ENCODE measurements at places on chromosomes 4 and X.

DNA sequence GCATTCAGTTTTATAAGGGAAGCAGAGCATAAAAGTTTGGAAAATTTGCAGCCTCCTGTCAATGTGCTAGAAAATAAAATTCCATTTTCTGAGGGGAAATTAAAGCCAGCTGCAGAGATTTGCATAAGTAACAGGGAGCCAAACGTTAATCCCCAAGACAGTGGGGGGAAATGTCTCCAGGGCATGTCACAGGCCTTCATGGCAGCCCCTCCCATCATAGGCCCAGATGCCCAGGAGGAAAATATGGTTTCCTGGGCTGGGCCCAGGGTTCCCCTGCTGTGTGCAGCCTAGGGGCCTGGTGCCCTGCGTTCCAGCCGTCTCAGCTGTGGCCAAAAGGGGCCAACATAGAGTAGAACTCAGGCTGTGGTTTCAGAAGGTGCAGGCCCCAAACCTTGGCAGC lies 9.3 kb downstream of the RNF4 start:
- DNase-seq: no peak

- no peak for DNase-seq
Measured at GRCh38 chrX:67207912-67208311, 335.9 kb upstream of the AR start.

DNA sequence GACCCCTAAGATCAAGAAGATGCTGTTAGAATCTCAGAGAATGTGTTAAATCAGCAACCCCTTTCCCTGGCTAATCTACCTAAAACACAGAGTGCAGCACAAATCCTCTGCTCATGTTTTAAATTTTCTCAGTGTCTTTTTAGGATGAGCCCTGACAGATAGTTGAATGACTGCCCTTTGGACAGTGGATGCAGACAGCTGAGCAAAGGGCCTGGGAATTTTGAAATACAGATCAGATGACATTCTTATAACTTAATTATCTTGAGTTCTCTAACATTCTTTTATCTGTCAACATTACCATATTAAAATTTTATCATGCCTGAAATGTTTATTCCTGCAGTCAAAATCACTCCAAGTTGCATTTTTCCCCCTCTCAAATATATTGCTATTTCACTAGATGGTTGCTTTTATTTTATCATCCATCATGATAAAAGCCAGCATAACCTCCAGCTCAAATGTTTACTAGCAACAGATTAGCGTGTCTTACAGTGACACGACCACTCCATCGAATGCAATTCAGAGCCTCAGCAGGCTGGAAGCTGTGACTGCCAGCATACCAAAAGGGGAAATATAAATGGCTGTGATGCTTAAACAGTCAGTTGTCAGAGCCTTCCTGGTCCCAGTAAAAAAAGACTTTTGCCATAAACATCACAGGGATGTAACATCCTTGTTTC lies 22.8 kb upstream of the ARHGAP24 start:
- no peak for DNase-seq

DNA sequence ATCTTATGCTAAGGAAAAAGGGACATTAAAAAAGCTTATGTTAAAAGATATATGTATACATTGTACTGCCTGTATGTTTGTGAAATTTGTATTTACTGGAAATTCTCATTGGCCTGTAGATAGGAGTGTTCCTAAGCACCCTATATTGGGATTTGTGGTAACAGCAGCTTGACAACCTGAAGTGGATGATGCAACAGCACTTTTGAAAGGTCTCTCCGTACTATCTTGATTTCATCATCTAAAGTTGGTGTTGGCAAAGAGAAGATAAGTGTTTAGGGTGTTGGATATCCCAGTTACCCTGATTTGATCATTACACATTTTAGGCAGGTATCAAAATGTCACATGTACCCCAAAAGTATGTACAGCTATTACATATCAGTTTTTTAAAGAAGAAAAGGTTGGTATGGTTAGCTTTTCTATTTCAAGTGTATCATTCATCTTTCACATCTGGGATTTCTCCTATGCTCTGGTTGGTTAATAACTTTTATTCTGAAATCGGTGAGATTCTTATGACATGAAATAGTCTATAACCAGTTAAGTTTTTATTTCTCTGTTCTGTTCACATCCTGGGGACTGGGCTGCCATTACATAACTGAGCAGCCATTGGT lies 10.3 kb downstream of the HADH start:
- no peak for DNase-seq

All from stimulated activated CD4-positive, alpha-beta T cell treated with anti-CD3 and anti-CD28 coated beads, Interleukin-1b, Interleukin-23, amount 100 ng/mL, for 1 hour (primary cell).